ENCODE measurements at places on chromosomes 16 and 17.

DNA sequence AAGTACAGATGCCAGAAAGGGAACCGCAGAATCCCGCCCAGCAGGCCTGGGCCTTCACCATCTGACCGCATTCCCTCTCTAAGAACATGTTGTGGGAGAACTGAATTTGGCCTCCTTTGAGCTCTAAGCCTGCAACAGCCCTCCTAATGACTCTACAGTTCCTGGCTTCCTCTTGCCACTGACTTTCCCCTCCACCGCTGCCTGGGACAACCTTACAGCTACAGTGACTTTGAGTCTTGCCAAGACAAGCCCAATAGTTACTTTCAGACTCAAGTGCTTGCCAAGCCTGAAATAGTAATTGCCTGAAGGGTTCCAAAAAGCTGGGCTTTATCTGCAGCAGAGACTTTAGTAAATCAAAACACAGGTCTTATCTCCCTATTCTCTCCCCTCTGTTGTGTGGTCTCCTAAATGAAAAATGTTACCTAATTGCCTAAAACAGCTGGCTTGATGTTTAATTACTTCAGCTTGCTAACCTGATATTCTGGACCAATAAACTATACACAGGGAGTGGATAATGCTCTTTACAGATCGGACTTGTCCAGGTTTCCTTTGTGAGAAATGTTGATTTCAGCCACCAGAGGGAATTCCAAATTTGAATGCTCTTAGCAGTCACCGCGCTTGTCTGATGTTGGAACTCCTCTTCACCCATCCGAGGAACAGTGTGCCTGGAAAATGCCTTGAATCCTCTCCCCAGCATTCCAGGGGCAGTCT, 85.1 kb upstream of the TBX2 start:
- DNase-seq: no peak

DNA sequence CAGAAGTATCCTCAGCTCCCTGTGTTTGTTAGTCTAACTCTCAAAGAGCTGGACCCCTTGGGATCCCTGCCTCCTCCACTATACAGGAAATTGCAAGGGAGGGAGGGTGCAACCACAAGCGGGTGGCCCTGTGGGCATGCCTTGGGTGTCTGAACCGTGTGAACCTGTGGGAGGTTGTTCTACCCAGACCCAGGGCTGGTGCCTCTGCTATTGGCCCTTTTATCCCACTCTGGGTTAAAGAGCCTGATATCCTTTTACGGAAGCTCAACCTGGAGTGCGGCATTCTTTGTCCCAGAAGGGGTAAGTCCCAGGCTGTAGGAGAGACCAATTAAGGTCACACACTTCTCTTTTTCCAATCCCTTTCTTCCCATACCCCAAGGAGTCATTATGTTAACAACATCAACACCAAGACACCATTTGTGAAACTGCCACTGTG, 53.4 kb downstream of the ARSG start:
- no peak for DNase-seq

DNA sequence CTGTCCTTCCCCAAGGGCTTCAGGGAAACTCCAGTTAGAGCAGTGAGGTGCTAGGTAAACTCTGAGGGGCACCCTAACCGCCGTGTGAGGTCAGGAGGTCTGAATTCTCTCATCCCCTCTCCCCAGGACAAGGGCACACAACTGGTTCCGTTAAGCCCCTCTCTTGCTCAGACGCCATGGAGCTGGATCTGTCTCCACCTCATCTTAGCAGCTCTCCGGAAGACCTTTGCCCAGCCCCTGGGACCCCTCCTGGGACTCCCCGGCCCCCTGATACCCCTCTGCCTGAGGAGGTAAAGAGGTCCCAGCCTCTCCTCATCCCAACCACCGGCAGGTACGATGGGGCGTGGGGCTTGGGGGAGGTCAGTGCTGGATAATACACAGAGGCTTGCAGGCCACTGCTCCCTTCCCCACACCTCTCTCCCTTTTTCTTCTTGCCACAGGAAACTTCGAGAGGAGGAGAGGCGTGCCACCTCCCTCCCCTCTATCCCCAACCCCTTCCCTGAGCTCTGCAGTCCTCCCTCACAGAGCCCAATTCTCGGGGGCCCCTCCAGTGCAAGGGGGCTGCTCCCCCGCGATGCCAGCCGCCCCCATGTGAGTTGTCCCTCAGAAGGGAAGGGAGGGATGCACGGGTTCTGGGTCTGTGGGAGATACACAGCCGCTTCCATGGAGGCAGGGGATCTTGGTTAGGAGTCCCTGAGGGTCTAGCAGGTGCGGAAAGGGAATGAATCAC, 4.6 kb downstream of the GRB7 start:
- peak; percentile 43 for DNase-seq

- no peak for DNase-seq
Measured at GRCh38 chr16:20903116-20903898, 2.7 kb downstream of the LYRM1 start.

GRCh38 chr16:28191364-28191960, 20.3 kb downstream of the XPO6 start:
- no peak for DNase-seq

DNA sequence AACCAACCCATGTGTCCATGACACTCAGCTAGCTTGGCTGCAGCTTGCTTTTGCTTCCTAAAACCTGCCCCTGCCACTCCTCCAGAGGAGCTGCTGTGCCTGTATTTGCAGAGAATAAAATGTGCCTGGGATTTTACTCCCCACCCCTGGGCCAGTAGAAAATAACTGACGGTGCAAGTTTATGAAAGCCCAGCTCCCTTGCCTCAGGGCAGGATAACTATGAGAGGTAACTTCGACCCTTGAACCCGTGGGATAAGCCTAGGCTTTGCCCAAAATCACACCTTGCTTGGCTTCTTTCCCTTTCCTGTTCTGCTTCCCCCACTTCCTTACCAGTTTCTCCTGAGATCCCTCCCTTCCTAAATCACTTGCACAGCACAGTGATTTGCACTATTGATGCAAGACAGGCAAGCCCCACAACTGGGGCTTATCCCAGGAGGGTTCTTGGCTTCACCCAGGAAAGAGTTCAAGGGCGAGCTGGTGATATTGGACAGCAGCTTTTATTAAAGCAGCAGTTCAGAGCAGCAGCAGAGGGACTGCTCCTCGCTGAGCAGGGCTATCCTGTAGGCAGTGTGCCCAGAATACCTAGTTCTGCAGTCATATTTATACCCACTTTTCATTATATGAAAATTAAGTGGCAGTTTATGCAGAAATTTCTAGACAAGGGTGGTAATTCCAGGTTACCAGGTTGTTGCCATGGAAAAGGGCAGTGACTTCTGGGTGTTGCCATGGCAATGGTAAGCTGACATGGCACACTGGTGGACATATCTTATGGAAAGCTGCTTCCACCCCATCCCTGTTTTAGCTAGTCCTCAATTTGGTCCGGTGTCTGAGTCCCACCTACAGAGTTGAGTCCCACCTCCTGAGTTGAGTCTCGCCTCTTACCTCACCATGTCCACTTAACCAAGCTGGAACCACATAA, 6.3 kb upstream of the ERCC4 start:
- DNase-seq: no peak

DNA sequence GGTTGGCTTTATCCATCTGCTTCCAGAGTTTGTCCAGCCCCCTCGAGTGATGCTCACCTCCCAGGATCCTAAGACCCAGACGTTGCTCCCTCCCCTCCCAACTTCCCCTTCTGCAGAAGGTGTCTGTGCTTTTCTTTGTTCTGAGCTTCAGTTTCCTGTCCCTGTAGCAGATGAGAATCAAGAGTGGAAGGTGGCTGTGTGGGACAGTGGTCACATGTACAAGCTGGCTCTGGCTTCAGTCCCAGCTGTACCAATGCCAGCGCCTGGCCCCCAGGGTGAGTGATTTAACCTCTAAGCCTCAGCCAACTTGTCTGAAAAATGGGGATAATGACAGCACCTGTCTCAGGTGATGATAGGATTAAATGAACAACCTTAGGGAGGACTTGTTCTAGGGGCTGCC, 7.7 kb downstream of the PRR15L start:
- peak; percentile 48 for DNase-seq

DNA sequence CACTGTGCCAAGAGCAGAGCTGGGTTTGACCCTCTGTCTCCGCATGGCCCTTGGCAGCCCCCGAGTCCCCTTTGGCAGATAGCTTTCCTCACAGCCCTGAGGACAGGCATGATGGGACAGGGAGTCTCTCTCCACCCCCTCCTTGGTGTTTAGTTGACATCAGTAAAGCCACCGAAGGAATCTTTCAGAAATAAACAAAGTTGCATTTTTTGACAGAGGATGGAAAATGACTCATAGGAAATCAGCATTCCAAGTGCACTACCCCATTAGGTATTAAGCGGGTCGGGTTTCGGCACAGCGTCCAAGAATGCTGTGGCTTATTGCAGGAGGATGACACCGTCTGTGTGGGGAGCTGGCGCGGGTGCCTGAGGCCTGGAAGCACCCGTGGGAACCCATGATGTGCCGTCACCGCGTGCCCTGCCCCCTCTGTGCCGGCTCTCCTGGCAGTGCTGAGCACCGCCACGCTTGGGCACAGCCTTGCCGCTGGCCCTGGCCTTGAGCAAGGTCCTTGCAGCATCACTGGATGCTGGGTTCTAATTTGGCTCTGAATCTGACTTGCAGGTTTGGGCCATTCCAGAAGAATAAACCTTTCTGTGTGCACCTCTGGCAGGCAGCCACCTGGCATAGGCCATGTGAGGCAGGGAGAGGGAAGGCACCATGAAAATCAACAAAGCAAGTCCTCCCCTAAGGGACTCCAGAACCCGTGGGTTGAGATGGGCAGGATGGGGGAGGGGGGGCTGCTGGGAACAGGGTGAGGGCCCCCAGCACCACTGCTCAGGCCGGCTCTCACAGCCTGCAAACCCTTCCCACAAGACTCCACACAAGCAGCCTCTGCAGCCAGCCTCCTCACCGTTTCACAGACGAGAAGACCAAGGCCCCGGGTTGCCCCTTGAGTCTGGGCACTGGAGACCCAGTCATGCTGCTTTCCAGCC, 50.5 kb upstream of the ZNF469 start:
- DNase-seq: no peak

DNA sequence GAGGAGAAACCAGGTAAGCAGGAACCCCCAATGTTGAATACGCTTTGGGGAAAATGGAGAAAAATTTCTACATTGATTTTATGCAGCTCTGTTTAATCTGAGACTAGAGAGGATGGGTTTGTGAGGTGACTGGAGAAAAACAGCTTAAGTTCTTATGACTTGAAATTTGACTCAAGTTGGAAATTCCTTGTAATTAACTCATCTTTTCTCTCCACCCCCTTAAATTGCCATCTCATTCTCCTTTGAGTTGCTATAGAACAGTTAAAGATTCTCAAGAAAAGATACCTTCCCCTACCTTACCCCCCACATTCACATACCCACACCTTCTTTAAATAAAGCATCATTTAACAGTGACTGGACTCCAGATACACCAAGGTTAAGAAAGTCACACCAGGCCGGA, 24.2 kb downstream of the ZNRF1 start:
- DNase-seq: no peak

DNA sequence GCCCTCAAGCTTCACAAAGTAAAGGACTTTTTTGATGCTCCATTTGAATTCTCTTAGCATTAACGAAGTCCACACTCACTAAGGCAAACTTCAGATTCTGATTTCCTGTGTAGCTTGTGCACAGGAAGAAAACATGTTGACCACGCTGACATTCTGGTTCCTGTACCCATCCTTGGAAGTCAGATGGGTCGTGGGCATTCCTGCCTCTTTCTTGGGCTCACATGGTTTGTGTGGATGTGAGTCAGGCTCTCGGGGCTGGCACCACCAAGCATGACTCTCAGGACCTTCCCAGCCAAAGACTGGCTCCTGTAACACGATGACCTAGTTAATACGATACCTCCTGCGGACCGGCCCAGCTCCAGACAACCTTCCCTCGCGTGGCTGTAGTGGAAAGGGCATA, 32.8 kb downstream of the ARSG start:
- DNase-seq: no peak

- DNase-seq: no peak
Measured at GRCh38 chr17:29683481-29683880, 60.8 kb upstream of the CORO6 start.

DNA sequence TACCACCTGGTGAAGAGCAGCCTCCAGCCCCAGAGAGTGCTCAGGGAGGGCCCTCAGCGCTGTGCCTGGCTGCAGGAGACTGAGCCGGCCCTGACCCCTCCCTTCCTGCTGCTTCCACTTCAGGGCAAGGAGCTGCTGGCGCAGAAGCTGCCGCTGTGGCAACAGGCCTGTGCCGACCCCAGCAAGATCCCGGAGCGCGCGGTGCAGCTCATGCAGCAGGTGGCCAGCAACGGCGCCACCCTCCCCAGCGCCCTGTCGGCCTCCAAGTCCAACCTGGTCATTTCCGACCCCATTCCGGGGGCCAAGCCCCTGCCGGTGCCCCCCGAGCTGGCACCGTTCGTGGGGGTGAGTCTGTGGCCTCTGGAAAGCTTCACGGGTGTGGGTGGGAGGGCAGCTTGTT, 61.9 kb upstream of the PVALEF start:
- DNase-seq: no peak

DNA sequence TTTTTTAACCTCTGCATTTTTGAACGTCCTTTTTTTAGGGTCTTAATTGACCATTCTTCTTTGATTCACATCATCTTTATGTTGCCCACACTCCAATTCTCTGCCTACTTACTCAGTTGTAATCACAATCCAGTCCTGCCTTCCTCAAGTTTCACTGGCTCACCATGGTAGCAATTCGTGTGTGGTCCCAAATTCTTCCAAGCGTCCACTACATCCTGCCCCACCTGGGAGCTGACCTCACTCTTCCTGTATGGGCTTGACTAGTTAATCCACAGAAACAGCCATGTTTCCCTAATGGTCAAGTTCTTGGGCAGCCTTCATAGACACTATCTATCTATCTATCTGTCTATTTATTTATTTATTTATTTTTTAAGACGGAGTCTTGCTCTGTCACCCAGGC, 7.1 kb downstream of the TLCD2 start:
- DNase-seq: no peak

- DNase-seq: no peak
Measured at GRCh38 chr17:80002070-80002641, 33.5 kb downstream of the TBC1D16 start.

DNA sequence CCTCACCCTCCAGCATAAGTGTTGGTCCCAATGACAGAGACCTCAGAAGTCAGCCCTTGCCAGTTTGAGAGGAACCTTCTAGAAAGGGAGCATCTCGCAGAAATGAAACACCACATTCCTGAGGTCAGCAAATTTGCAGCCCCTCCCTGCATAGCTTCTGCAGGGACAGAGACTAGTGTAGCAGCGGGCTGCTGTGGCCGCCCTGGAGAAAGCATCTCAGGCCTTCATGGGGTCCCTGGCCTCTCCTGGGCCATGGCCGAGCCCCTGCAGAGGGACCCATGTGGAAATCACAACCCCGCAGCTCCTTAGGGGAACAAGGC, 11.4 kb downstream of the HS3ST6 start:
- DNase-seq: no peak

DNA sequence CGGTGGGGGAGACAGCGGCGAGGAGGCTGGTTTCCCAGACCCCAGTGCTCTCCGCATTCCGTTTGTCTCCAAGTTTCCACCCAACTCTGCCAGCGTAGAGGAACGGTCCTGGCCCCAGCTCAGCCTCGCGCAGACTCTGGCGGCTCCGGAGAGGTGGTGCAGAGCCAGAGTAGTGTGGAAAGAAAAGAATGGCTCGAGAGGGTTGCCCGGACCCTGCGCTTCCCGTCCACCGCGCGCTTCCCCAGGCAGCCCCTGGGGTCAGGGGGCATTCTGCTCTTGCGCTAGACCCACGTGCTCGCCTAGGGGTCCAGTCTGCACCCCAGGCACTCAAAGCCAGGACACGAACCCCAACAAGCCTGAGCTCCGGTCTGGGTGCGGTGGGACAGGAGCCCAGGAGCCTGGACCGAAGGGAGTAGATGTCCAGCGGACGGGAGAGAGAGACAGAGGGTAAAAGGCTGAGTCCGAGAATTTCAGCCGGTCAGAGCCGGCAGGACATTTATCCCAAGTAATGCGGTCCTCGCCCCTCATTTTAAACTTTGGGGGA, 3.8 kb downstream of the PMP22 start:
- peak; percentile 60 for DNase-seq

GRCh38 chr17:78526231-78527025, 50.8 kb downstream of the DNAH17 start:
- DNase-seq: no peak
